Central memory CD4-positive, alpha-beta T cell (primary cell): ENCODE measurements at places on chromosomes 11 and 22.

- DNase-seq: no peak
Measured at GRCh38 chr22:33012833-33013450, 45.2 kb downstream of the SYN3 start.

- no peak for DNase-seq
Measured at GRCh38 chr11:122320671-122321070, 204.7 kb upstream of the BLID start.

DNA sequence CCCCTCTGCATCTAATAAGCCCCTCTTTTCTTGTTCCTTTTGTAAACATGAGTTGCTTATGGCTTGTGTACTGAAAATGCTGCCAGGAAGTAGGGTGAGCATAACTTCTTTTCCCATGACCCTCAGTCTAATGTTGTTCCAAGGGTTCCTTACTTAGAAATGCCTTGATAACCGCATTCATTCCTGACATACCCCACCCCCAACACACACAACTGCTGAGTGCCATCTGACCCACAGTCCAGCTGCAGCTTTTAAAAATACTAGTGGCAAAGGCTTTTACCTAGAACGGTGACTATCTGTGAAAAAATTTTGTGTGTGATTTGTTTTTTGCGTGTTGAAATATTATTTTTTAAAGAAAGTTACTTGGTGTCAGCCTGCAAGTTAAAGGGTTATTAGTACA is 52.6 kb downstream of the ARHGAP42 start:
- DNase-seq: no peak

GRCh38 chr11:17544181-17544622 is at the start of gene USH1C:
TSS of gene USH1C (minus strand) at chr11:17544416. CDS start at chr11:17544307, 109 bp downstream.
- DNase-seq: no peak

DNA sequence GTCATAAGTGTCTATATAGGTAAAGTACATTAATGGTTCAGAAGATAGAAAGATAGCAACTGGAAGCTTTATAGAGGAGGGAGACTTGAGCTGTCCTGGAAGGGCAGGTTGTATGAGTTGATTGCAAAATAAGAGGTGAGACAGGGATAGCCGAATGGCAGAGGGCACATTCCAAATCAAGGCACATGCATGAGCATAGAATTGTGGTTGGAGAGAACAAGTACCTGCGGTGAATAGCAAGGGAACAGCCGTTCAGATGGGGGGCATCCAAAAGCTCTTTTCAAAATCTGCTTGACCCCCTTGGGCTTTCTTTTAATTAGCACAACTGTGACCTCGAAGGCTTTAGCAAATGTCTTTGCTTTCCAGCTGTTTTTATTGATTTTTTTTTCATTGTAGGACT is 473.0 kb upstream of the CCDC90B start:
- DNase-seq: no peak

DNA sequence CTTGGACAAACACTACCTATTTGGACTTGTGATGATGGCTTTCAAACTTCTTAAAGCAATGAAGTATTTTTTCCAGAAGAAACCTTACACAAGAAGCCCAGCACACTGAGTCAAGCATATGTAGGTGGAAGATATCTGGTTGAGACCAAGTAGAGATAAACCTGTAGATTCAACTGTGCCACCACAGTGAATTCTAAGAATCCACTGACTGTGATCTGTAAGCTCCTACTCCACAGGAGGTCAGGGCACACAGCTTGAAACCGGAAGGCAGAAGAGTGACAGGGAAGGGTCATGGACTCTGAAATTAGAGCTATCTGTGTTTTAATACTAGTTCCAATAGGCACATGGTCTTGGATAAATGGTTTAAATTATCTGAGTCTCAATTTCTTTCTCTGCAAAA is 404.5 kb downstream of the ETS1 start:
- no peak for DNase-seq

DNA sequence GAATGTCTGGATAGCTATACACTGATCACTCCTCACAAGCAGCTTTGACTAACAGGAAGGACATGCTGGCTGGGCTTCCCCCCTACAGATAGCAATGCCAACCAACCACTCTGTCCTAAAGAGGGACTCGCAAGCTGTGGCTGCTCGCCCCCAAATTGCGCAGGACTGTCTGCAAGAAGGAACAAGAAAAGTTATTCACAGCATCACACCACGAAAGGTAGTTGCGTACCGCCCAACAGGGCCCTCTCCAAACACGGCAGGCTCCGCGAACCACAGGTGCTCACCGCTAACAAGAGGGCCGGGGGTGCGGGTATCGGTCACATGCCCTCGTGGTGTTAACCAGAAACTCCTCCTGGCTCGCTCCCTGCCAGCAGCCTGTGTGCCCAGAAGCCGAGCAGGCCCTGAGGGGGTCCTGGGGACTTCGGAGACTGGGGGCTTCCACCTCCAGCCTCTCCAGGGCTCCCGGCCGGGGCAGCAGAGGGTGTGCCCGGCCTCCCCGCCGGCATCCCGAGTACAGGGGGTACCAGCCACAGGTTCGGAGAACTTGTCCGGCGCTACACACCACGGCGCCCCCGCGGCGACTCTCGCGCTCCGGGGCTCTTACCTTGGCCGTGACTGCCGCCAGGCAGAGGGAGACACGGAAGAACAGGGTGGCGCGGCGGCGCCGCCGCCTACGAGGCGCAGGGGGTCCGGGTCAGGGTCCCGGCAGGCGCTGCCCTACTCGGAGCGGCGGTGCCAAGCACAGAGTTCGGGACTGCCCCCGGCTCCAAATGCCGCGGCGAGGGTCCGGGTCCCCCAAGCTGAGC is 682 bp downstream of the LARGE1 start:
- no peak for DNase-seq

GRCh38 chr22:44734278-44734677 is 18.1 kb upstream of the ARHGAP8 start:
- no peak for DNase-seq

GRCh38 chr11:122085712-122086111 is 30.3 kb downstream of the BLID start:
- no peak for DNase-seq

DNA sequence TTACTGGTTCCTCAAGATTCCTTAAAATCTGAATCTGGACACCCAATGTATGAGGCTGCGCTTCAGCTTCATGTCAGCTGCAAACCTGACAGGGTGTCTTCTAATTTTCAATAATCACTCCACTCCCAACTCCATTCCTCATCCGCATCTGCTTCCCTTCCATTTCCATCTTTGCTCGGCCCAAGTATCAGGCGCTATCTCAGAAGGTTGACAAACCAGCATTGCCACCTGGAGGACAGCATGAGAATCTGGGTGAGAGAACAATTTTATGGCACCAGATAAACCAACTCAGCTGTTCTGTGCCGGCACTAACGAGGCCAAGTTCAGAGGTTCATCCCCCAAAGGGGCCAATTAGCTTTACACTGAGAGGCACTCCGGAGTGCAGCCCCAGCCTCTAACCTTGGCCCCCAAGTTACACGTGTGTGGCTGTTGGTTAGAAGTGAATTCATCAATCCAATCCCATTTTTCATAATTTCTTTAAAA is 79.1 kb upstream of the LMO2 start:
- DNase-seq: no peak

- DNase-seq: no peak
Measured at GRCh38 chr11:110435780-110436717, 6.3 kb downstream of the FDX1 start.

DNA sequence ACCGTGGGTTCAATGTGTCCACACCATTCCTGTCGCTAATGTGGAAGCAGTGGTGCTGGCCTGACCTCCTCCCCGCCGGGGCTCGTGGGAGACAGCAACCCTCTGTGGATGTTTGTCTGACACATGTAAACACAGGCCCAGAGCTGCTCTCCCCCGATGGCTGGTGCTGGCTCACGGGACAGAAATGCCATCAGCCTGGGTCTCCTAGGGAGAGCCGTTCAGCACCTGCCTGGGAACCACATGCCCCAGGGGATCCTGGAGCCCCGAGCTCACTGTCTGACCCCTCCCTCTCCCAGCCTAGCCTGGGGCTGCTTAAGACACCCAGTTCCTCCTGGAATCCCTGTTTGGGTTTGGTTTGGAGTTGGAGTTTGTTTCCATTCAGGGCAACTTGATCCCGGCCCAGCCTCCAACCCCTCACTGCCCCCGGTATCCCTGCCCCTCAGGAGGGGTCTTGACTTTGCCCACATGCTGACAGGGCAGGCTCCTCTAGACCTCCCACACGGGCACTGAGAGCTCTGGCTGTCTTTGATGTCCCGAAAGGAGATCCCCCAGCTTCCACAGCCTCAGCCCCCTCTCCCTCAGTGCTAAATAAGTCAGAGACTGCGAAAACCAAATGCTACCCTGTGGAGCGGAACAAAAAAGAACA is 50.9 kb upstream of the WNT11 start:
- no peak for DNase-seq

- DNase-seq: no peak
Measured at GRCh38 chr11:69911310-69912160, 92.3 kb upstream of the FGF3 start.
